T-helper 2 cell (primary cell): ENCODE measurements at places on chromosomes 1 and 21.

DNA sequence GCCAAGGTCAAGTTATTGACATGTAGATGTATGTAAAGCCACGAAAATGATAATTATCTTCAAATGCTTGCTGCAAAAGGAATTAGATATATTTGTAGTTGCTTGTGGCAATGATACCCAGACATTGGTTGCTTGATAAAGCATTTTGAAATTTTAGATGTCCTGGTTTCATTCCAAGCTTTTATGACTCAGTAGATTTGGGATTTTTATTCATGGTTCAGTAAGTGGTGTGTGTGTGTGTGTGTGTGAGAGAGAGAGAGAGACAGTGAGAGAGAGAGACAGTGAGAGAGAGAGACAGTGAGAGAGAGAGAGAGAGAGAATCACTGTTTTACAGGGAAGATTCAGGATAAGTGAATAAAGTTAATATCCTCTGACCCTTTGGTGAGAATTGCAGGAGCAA is 498.2 kb upstream of the C1orf87 start:
- no peak for DNase-seq

DNA sequence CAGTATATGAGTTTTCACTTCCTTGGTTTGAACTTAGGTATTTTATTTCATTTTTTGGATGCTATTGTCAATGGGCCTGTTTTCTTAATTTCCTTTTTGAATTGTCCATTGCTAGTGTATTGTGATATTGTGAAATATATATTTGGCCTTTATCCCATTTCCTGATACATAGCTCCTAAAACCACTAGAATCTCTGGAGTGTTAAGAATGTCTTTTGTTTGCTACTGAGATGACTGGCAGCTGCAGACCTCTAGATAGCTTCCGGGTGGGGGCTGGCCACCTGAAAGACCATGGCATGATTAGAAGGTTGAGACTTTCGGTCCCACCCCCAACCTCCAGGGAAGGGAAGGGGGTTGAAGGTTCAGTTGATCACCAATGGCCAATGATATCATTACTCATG is 245.4 kb downstream of the KCNJ6 start:
- DNase-seq: no peak

DNA sequence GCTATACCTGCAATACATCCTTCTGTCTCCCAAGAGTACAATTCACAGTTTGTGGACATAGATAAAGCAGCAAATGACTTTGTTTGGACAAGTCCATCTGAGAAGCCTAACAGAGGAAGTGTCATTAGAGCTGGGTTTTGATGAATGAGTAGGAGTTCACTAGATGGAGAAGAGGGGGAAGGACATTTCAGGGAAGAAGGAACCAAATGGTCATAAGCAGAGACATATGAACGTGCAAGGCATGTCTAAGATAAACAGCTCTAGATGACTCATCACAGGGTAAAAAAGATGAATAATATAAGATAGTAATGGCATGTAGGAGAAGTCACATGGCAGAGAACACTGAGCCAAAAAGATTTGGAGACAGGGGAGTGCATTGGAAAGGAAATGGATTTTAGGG is 54.5 kb downstream of the HMGB4 start:
- no peak for DNase-seq

GRCh38 chr21:32814528-32814927 is 43.0 kb upstream of the PAXBP1 start:
- DNase-seq: no peak

DNA sequence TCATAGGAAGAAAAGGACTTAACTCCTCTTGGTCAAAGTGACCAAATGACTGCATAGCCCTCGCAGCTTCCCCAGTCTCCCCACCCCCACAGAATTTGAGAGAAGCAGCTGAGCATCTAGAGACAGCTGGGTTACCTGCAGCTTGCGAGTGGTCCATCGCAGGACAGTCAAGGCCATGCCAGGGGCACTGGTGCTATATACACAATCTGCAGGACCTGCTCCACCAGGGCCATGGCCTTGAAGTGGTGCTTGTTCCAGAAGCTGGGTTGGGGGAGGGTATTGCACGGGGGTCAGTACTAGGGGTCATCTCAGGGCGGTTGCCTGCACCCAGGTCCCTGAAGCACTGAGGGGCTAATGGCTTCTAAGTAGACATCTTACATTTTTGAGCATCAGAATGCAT is 10.4 kb downstream of the MRTO4 start:
- DNase-seq: no peak

- no peak for DNase-seq
These were observed 2.4 kb upstream of the C1orf115 start for GRCh38 chr1:220687809-220688208.

DNA sequence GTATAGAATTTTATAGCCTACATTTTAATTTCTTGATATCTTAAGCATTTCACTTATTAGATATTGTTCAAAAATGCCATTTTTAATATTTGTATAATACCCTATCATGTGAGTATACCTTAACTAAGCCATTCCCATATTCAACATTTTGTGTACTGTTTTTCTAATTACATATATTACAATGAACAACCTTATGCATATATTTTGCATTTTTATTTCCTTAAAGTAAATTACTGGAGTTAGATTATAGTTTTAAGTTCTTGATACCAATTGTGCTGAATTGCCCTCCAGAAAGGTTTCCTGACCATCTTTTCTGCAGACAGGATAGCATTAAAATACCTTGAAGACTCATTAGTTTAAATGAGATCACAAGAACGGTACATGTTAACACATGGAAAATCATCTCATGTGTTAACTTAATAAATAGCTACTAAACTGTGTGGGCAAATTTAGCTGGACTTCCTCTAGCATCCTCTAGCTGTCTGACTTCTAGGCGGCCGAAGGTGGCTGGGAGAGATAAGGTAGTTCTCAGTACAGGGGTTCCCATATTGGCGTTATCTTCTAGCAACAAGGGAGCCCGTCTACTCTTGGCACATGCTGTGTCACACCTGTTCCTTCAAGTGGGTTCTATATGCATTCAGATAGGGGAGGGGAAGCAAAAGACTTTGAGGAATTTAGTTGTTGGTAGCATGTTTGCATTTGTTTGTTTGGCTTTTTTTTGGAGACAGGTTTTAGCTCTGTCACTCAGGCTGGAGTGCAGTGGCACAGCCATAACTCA is 8.9 kb downstream of the DCLRE1B start:
- DNase-seq: no peak

DNA sequence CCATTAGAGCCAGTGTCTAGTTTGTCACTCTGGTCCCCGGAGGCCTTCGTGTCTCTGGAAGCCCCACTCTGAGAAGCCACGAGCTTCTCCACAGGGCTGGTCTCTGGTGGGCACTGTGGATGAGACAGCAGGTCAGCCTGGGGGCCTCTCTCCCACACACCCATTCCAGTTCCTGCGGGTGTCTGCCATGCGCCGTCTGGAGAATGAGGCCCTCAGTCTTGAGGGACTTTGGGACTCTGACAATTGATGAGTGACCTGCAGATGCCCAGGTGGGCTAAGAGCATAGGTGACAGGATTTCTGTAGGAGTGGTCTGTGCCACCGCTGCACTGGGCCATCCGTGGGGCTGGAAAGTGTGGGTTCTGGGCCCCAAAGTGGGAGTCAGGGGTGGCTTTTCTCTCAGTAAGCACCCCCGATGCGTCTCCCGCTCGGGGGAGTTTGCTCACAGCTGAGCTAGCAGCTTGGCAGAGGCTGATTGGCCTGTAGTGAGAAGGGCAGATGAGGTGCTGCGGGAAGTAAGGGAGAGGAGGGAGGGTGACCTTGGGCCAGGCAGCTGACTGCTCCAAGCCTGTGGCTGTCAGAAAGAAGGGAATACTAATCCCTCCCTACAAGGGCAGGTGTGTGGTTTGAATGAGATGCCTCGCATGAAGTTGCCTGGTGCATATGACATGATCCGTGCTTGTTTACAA is 26.4 kb downstream of the LHX4 start:
- DNase-seq: no peak

- peak; percentile 61 for DNase-seq
These were observed 294.1 kb upstream of the RUNX1 start for GRCh38 chr21:35343046-35343819.

GRCh38 chr1:223492044-223492443 is 98.8 kb downstream of the CCDC185 start:
- no peak for DNase-seq

DNA sequence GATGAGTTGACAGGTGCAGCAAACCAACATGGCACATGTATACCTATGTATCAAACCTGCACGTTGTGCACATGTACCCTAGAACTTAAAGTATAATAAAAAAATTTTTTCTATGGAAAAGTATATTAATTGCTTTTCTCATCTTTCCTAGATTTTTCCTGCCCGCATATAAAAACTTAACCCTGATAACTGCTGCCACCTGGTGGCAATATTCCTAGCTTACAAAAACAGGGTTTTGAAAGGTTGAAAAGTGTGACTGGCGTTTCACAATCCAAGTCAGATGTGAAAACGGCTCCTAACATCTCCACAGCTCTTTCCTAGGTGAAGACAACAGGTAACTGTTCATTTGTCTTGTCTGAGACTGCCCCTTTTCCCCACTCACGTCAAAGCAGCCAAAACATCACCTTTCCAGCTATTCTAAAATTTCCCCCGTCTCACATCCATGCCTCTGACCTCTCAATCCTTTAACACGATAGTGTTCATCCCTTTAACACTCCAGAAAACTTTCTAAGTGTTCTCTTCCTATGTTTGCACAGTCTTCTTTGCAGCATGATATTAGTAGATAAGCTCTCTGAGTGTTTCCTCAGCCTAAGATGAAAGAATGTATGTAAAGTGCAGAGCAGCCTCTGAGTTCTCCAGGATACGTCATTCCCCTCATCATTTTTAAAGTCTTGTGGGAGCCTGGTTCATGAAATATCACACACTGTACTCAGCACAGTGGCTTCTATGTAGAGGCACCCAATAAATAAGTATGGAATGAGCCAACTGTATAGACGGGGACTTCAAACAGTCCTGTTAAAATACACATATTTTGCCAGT is 27.5 kb downstream of the OVGP1 start:
- DNase-seq: no peak

GRCh38 chr1:90045853-90046563 is 51.1 kb downstream of the ZNF326 start:
- peak; percentile 10 for DNase-seq

- no peak for DNase-seq
These were observed 81.0 kb downstream of the FBXO2 start for GRCh38 chr1:11573116-11573692.

- no peak for DNase-seq
These were observed 3.5 kb downstream of the GAS5 start for GRCh38 chr1:173864179-173864867.

GRCh38 chr1:206662396-206663092 is 22.2 kb upstream of the MAPKAPK2 start:
- no peak for DNase-seq

- DNase-seq: no peak
These were observed 176.8 kb upstream of the SYT6 start for GRCh38 chr1:114330451-114330983.

GRCh38 chr1:243354511-243355153 is 98.8 kb downstream of the SDCCAG8 start:
- no peak for DNase-seq

GRCh38 chr1:3369446-3370076 is 84.9 kb upstream of the ARHGEF16 start:
- no peak for DNase-seq

DNA sequence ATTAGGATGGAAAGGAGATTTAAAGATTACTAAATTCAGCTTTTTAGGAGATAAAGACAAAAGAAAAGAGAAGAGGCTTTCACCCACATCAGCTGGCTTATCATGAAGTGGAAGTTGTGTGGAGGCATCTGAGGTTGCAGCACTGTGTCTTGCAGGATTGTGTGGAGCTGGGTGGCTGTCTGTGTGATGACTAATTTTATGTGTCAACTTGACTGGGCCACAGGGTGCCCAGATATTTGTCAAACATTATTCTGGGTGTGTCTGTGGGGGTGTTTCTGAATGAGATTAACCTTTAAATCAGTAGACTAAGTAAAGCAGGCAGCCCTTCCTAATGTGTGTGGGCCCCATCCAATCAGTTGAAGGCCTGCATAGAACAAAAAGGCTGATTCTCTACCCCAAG is 3.9 kb downstream of the KCNA10 start:
- DNase-seq: peak; percentile 7

GRCh38 chr1:165281207-165281901 is 75.2 kb downstream of the LMX1A start:
- no peak for DNase-seq

DNA sequence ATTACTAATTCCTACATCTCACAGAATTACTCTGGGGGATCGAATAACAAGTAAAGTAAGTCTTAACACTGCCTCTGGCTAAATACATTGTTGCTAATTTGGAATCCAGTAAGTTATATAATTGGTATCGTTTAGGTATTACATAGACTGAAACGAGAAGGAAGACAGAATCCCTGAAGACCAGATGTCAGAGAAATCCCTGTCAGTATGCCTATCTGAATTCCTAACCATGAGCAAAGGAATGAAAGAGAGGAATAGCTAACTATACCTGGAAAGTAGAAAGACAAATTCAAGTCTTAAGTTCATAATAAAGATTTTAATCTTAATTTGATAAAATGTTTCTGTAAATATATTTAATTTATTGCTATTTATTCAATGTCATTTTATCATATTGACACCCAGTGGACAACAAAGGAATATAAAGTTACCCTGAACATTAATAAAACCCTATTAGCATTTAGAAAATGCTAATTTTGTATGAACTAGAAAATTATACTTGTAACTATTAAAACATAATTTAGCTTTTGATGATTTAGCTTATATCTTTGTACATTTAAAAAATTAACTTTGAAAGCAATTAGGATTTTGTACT is 11.4 kb downstream of the DEPDC1 start:
- no peak for DNase-seq

DNA sequence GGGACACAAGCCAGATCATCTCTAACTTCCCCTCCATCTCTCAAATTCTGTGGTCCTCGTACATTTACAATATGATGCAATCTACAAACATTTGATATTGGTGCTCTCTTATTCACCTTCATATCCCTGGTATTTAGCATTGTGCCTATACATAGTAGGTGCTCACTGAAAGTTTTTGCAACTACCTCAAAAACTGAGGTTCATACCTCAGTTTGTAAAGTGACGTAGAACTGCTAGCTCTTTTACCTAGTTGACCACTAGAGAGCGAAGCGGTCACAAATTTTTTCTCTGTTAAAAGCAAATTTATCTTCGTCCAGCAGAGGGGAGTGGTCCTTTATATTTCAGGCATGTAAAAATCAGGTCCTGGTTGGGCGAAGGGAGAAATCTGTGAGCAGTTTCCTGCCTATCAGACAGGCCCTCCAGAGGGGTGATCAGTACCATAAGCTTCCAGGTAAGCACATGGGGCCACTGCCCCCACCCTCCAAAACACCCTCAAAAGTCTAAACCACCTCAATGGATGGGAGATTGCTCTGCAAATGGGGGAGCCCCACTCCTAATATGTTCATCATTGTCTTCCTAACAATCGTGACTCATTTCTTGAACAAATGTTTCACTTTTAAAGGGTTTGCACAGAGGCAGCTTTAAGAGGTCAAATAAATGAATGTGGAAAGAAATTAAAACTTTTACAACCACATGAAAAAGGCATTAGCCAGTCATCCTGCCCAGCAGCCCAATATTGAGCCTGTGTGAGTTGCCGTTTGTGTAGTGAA is 10.6 kb upstream of the HLCS start:
- peak; percentile 71 for DNase-seq

- peak; percentile 20 for DNase-seq
These were observed 23.9 kb downstream of the GPR161 start for GRCh38 chr1:168112673-168113305.
